ENCODE measurements at places on chromosomes 1 and 21. TPM values are rescaled to one million over a fixed set of nuclear protein-coding genes. Genes with fewer than 3 reads are reported as not detected.
A peak's percentile ranks its signal among the peaks of the same experiment; 100 is the strongest.

SH2D5 gene
- total RNA-seq, result 0.05 TPM

DNA sequence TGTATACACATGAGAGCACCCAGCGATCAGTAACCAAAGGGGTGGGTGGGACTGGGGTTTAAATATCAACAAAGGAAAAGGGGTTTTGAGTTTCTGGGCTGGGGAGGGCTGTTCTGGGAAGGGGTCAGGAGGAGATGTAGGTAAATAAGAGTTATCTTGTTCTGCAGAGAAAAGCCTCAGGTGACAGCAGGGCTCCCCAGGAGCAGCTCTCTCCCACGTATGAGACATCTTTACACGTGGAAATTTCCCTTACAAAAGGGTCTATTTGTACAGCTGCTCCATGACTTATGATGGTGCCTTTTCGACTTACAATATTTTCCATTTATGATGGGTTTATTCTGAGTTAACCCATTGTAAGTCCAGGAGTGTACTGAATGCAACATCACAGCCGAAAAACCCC lies 16.3 kb upstream of the PADI2 start:
- H3K36me3 ChIP-seq, result no peaks in the 10 kb centered on the region
- no peak overlapping the region for H3K4me3 ChIP-seq
- H3K27me3 ChIP-seq, result no peaks in the 10 kb centered on the region
- no peak for DNase-seq
- no peaks in the 10 kb centered on the region for H3K4me1 ChIP-seq
- H3K27ac ChIP-seq, result no peak overlapping the region

DNA sequence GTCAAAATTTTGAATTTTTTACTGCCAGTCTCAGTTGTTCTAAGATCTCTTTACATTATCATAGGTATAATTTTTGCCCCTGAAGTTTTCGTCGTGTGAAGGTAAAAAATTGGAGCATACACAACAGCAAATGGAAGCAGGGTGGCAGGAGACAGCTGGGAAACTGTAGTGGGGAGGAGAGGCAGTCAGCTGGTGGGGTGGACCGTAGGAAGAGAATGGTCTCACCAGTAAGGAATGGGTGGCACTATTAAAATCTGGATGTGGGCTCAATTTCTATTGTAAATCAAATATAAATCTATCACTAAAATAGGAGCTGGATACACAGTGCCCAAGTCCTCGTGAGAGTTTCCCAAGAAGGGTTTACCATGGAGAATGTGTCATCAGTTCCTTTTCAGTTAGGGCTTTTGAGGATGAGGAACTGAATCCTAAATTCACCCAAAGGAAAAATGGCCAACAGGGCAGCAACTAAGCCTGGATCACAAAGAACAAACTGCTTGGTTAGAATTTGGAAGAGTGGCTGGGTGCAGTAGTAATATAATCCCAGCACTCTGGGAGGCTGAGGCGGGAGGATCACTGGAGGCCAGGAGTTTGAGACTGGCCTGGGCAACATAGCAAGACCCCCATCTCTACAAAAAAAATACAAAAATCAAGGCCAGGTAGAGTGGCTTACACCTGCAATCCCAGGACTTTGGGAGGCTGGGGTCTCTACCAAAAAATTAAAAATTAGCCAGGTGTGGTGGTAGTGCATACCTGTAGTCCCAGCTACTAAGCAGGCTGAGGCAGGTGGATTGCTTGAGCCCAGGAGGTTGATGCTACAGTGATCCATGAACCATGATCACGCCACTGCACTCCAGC lies 10.5 kb upstream of the IRF2BP2 start:
- H3K36me3 ChIP-seq, result no peaks in the 10 kb centered on the region
- H3K27ac ChIP-seq, result no peak overlapping the region
- H3K4me1 ChIP-seq, result peaks cover 22% of the 10 kb centered on the region
- H3K4me3 ChIP-seq, result no peak overlapping the region

SPRR5 gene
- not detected for total RNA-seq

IFNLR1 gene
- total RNA-seq, result 6.5 TPM

GRCh38 chr1:172820475-172821158 lies 161.7 kb downstream of the FASLG start:
- peaks cover 23% of the 10 kb centered on the region for H3K27me3 ChIP-seq
- peaks cover 44% of the 10 kb centered on the region for H3K4me1 ChIP-seq
- DNase-seq, result no peak
- H3K36me3 ChIP-seq, result no peaks in the 10 kb centered on the region
- H3K27ac ChIP-seq, result peak overlapping the region; percentile 18

GRCh38 chr1:166980818-166981217 lies 5.5 kb upstream of the ILDR2 start:
- DNase-seq, result no peak
- H3K4me1 ChIP-seq, result peaks cover 14% of the 10 kb centered on the region
- no peak overlapping the region for H3K4me3 ChIP-seq
- no peak overlapping the region for H3K27ac ChIP-seq
- H3K27me3 ChIP-seq, result peaks cover 23% of the 10 kb centered on the region
- H3K36me3 ChIP-seq, result no peaks in the 10 kb centered on the region

DNA sequence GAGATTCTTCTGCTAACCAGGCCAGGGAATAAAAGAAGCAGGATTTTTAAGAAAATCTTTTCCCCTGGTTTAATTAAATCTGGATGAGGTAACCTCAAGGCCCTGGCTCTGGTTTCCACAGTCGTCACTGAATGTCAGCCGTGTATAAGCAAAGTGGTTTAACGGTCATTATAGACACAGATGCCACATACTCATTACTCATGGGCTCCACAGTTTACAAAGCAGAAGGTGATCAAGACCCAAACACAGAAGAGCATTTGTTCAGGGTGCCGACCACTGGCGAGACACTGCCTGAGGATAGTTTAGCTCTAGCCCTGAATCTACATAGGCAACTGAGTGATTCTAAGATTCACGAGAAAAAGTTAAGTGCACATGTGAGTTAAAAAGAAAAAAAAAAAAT lies 27.8 kb upstream of the RAP1GAP start:
- no peak for DNase-seq
- no peaks in the 10 kb centered on the region for H3K27me3 ChIP-seq
- no peak overlapping the region for H3K4me3 ChIP-seq
- peaks cover 4% of the 10 kb centered on the region for H3K4me1 ChIP-seq

PAX7 gene
- total RNA-seq, result not detected

GRCh38 chr1:50060279-50060678 lies 36.5 kb upstream of the AGBL4 start:
- H3K27me3 ChIP-seq, result no peaks in the 10 kb centered on the region
- no peak for DNase-seq
- H3K36me3 ChIP-seq, result no peaks in the 10 kb centered on the region
- no peak overlapping the region for H3K27ac ChIP-seq
- no peak overlapping the region for H3K4me3 ChIP-seq
- H3K4me1 ChIP-seq, result no peaks in the 10 kb centered on the region

HSPB7 gene
- total RNA-seq, result not detected

GRCh38 chr1:60541831-60542532 lies 468.4 kb upstream of the C1orf87 start:
- no peaks in the 10 kb centered on the region for H3K36me3 ChIP-seq
- no peak for DNase-seq
- H3K4me1 ChIP-seq, result no peaks in the 10 kb centered on the region
- no peaks in the 10 kb centered on the region for H3K27me3 ChIP-seq

GRCh38 chr1:89759036-89759435 lies 61.8 kb upstream of the LRRC8D start:
- H3K4me3 ChIP-seq, result peak overlapping the region; percentile 6
- peaks cover 92% of the 10 kb centered on the region for H3K4me1 ChIP-seq
- H3K27ac ChIP-seq, result peak overlapping the region; percentile 93
- no peak for DNase-seq

DNA sequence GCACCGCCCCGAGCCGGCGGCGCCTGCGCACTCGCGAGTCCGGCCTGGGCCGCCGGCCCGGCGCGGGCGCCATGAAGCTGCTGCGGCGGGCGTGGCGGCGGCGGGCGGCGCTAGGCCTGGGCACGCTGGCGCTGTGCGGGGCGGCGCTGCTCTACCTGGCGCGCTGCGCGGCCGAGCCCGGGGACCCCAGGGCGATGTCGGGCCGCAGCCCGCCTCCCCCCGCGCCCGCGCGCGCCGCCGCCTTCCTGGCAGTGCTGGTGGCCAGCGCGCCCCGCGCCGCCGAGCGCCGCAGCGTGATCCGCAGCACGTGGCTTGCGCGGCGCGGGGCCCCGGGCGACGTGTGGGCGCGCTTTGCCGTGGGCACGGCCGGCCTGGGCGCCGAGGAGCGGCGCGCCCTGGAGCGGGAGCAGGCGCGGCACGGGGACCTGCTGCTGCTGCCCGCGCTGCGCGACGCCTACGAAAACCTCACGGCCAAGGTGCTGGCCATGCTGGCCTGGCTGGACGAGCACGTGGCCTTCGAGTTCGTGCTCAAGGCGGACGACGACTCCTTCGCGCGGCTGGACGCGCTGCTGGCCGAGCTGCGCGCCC lies at the start of gene B3GALT6:
Gene B3GALT6, plus strand, starts transcription at position 30 of the 588 bp plus-strand sequence. Its CDS starts 42 bp downstream, at position 72.
- peaks cover 49% of the 10 kb centered on the region for H3K36me3 ChIP-seq
- peaks cover 23% of the 10 kb centered on the region for H3K4me1 ChIP-seq
- peak within 1 kb of the TSS; percentile 92 for H3K4me3 ChIP-seq
- H3K27ac ChIP-seq, result peak within 1 kb of the TSS; percentile 81
- DNase-seq, result no peak

DNA sequence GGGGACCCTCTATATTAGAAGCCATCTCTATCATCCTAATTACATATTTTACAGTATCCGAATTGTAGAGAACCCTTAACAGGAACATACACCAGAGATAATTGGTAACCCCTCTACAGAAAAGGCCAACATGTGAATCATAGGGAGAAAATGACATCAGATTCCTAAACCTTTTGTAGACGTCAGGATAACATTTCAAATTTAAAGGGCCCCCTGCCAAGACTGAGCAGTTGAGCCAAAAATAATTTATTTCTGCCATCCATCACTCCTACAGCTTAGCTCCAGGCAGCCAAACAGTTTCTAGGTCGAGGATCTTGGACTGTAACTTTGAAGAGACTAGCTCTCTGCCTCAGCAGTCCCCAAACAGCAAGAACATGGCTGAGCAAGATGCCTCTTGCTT lies 21.2 kb downstream of the ZNF697 start:
- no peak for DNase-seq
- H3K27me3 ChIP-seq, result peaks cover 19% of the 10 kb centered on the region
- H3K36me3 ChIP-seq, result peaks cover 60% of the 10 kb centered on the region
- peaks cover 5% of the 10 kb centered on the region for H3K4me1 ChIP-seq

DNA sequence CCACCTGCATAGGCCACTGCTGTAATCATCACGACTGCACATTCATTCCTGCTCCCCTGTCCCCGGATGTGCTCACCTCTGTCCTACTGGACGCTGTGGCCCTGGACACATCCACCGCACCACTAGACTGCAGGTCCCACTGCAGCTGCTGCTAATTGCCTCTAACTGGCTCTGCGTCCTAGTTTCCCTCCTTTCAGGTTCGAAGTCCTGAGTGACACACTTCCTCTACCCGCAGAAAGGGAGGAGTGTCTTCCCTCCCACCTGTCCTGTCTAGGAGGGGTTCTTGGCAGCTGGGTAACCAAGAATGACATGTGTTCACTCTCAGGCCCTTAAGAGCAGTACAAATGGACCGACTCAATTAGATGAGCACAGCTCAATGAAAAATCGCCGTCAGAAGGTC lies 40.5 kb upstream of the ITPKB start:
- no peak overlapping the region for H3K27ac ChIP-seq
- H3K4me1 ChIP-seq, result no peaks in the 10 kb centered on the region
- H3K27me3 ChIP-seq, result peaks cover 20% of the 10 kb centered on the region
- H3K36me3 ChIP-seq, result no peaks in the 10 kb centered on the region
- no peak for DNase-seq

SRM gene
- total RNA-seq, result 230 TPM

DNA sequence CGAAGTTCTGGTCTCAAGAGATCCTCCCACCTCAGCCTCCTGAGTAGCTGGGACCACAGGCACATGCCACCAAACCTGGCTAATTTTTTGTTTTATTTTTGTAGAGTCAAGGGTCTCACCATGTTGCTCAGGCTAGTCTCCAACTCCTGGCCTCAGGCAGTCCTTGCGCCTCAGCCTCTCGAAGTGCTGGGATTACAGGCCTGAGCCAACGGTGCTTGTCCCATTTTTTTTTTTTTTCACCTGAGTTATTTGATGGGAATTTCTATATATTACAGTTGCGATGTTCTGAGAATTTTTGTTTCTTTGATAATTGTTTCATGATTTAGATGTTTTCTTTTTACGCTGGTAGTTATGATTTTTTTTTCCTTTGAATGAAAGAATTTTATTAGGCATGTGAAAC lies 2.5 kb downstream of the RABGAP1L start:
- DNase-seq, result no peak
- no peak overlapping the region for H3K27ac ChIP-seq
- no peak overlapping the region for H3K4me3 ChIP-seq
- H3K36me3 ChIP-seq, result peaks cover 16% of the 10 kb centered on the region

DNA sequence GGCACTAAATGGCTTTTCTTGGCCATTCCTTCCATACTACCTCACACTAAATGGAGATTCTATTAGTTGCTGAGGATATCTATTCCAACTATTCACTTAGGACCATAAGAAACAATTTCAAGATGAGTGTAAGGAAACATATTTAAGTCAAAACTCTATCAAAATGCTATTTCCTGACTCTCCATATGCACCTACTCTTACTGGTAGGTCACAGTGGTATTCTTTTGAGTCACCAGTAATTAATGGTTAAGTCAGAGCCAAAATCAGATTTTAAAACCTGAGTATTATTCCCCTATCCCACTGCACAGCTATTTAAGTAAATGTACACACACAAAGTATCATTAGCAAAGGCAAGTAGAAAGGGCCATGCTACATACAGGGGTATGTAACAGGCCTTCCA lies 50.3 kb downstream of the ARID4B start:
- peaks cover 32% of the 10 kb centered on the region for H3K4me1 ChIP-seq
- H3K36me3 ChIP-seq, result peaks cover 3% of the 10 kb centered on the region
- no peak for DNase-seq
- peak overlapping the region; percentile 40 for H3K27ac ChIP-seq

AGMAT gene
- total RNA-seq, result 32.5 TPM

ZNF683 gene
- not detected for total RNA-seq

- peaks cover 16% of the 10 kb centered on the region for H3K27me3 ChIP-seq
- H3K27ac ChIP-seq, result no peak overlapping the region
- H3K4me1 ChIP-seq, result peaks cover 4% of the 10 kb centered on the region
- DNase-seq, result no peak
Observed at GRCh38 chr1:19971664-19972063, 7.8 kb downstream of the PLA2G2A start.
